ENCODE measurements at places on chromosomes 3 and 15. TPM values are rescaled to one million over a fixed set of nuclear protein-coding genes. Genes with fewer than 3 reads are reported as not detected.

PLA2G4E gene
- not detected for total RNA-seq

GXYLT2 gene
- 1.5 TPM for total RNA-seq

STRIT1 gene
- total RNA-seq: not detected

FNDC3B gene
- 29.5 TPM for total RNA-seq

CYP1A1 gene
- 0.15 TPM for total RNA-seq

CCDC39 gene
- 3.3 TPM for total RNA-seq

CCDC54 gene
- total RNA-seq: not detected

GTF2E1 gene
- 78.2 TPM for total RNA-seq

IL17RC gene
- total RNA-seq: 3.1 TPM

ATP6V1A gene
- total RNA-seq: 115 TPM

ITPKA gene
- total RNA-seq: 0.09 TPM

GCHFR gene
- 2.8 TPM for total RNA-seq

CYP19A1 gene
- not detected for total RNA-seq

ZBBX gene
- 7.4 TPM for total RNA-seq

GPR160 gene
- total RNA-seq: 4.3 TPM

NDUFAF3 gene
- 36.8 TPM for total RNA-seq

APOD gene
- total RNA-seq: not detected

PRR20G gene
- total RNA-seq: not detected

SATB1 gene
- 38.2 TPM for total RNA-seq

HSPBAP1 gene
- total RNA-seq: 15.0 TPM

FBXO40 gene
- not detected for total RNA-seq

MAP1A gene
- 4.0 TPM for total RNA-seq

UBA5 gene
- total RNA-seq: 51.2 TPM

CLCN2 gene
- total RNA-seq: 16.5 TPM

ROPN1B gene
- total RNA-seq: not detected

SLC22A14 gene
- not detected for total RNA-seq
